A549 treated with ZK216348 at 1 μM for 4 hours (cell line): ENCODE measurements at places on chromosomes 16 and 17. TPM values are rescaled to one million over a fixed set of nuclear protein-coding genes. Genes with fewer than 3 reads are reported as not detected.

TBC1D3D gene
- total RNA-seq = 0.08 TPM in 1 of 5 replicates, not detected in the others

CDK5R1 gene
- total RNA-seq = 3.6 to 4.2 TPM (median 3.8 TPM) in 5 replicates

ARHGAP44 gene
- 2.1 to 3.3 TPM (median 2.9 TPM) in 5 replicates for total RNA-seq

PHOSPHO1 gene
- total RNA-seq = 0.33 to 0.97 TPM (median 0.42 TPM) in 5 replicates

GGT6 gene
- total RNA-seq = not detected in 5 replicates
